ENCODE measurements at places on chromosomes 7 and 10. TPM values are rescaled to one million over a fixed set of nuclear protein-coding genes. Genes with fewer than 3 reads are reported as not detected.

GRCh38 chr10:113517165-113517900, 35.5 kb upstream of the HABP2 start:
- no peaks in the 10 kb centered on the region for H3K27me3 ChIP-seq
- H3K27ac ChIP-seq: no peak overlapping the region
- H3K4me3 ChIP-seq: no peak overlapping the region
- no peak for DNase-seq
- no peaks in the 10 kb centered on the region for H3K36me3 ChIP-seq

DNA sequence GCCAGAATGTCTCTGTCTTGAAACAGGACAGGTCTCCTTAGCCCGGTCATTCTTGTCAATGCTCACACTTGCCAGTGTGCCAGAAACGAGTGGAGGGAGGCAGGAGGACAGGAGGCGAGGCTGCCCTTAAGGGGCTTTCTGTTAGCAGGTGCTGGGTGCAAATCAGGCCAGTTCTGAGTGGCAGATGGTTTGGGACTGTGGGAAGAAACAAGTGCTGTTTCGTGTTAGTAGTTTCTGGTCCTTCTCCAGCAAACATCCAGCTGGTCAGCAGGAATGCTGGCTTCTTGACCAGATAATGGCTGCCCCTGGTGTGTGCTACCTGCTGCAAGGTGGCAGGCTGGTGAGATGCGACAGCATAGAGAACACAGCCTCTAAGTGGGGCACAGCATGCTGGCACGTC, 8.2 kb upstream of the NDUFB2 start:
- H3K4me1 ChIP-seq: no peaks in the 10 kb centered on the region
- no peak overlapping the region for H3K4me3 ChIP-seq
- no peak for DNase-seq
- H3K36me3 ChIP-seq: no peaks in the 10 kb centered on the region
- H3K27me3 ChIP-seq: no peaks in the 10 kb centered on the region

Gene H2BK1
- not detected for total RNA-seq

Gene STK17A
- 14.8 TPM for total RNA-seq

- no peak overlapping the region for H3K27ac ChIP-seq
- no peak overlapping the region for H3K4me3 ChIP-seq
- H3K36me3 ChIP-seq: no peaks in the 10 kb centered on the region
- DNase-seq: no peak
- no peaks in the 10 kb centered on the region for H3K27me3 ChIP-seq
- H3K4me1 ChIP-seq: no peaks in the 10 kb centered on the region
Measured at GRCh38 chr10:121332829-121333765, 265.1 kb downstream of the FGFR2 start.

Gene LGI1
- 1.0 TPM for total RNA-seq

Gene DGKI
- 4.3 TPM for total RNA-seq

- no peak for DNase-seq
- H3K4me1 ChIP-seq: no peaks in the 10 kb centered on the region
- no peak overlapping the region for H3K4me3 ChIP-seq
- H3K27me3 ChIP-seq: no peaks in the 10 kb centered on the region
- no peak overlapping the region for H3K27ac ChIP-seq
- no peaks in the 10 kb centered on the region for H3K36me3 ChIP-seq
Measured at GRCh38 chr7:2259480-2259879, 17.5 kb downstream of the NUDT1 start.

- no peak overlapping the region for H3K27ac ChIP-seq
- H3K4me1 ChIP-seq: no peaks in the 10 kb centered on the region
- no peak overlapping the region for H3K4me3 ChIP-seq
- H3K27me3 ChIP-seq: no peaks in the 10 kb centered on the region
- no peaks in the 10 kb centered on the region for H3K36me3 ChIP-seq
- DNase-seq: no peak
Measured at GRCh38 chr7:83541187-83541960, 107.6 kb downstream of the SEMA3E start.

Measured in testis (tissue), 5 donors.